SK-N-DZ (cell line): ENCODE measurements at places on chromosomes 7 and 10.

DNA sequence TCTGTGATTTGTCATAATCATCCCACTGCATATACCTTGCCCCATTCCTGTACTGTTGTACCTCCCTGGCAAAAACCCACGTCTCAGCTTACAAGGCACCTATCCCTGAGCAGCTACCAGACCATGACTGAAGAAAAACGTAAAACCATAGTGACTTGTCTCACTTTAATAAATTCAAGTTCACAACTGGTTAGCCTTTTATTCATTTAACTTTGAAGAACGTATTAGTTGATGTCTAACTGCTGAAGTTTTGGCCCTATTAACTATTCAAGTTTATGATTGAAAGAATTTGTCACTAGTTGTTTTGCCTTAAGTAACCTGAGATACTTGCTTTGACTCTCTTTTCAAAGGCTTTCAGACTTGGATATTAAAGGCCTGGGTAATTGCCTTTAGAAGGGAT, 59.7 kb downstream of the GALNT11 start:
- no peak for DNase-seq

DNA sequence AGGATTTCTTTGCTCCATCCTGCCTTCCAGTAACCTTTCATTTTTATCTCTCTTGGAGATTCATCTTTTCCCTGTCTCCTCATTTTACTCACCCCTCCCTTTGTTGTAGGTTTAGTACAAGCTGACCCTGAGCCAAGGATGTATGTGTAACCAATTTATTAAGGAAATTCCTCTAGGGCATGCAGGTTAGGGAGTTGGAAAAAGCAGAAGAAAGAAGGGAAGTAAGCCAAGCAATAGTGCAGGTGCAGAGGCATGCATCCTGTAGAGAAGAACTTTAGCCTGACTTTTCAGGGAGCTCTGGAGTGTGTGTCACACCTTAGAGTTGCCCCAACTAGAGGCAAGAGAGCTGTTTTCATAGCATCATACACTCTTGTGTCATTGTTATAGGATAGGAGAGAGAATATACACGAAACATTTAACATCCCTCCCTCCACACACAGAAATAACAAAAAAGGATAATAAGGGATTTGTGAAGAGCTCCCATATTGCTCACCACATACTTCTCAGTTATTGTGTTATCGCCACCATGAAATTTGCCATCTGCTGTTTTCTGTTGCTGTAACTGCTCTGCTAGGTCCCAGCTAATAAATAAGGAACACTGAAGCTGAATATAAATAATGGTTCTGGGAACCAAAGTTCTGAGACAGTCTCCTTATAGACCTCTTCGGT, 21.8 kb upstream of the SEMA3C start:
- no peak for DNase-seq

DNA sequence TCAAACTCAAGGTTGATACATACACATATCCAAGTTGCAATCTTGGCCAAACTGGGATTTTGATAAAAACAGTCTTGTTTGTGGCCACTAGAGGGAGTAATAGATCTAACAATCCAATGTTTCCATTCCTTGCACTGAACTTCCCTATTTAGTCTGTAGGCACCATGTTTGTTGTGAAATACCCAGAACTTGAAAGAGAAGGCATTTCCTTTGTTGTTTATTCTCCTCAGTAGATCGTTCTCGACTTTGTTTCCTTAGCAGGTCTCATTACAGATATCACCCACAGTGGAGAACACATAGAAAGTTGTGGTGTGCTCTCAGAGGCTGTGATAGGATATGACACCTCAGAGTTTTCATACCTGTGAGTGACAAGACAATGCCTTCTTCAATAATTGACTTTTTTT, 70.3 kb upstream of the MXI1 start:
- DNase-seq = peak; percentile 61

DNA sequence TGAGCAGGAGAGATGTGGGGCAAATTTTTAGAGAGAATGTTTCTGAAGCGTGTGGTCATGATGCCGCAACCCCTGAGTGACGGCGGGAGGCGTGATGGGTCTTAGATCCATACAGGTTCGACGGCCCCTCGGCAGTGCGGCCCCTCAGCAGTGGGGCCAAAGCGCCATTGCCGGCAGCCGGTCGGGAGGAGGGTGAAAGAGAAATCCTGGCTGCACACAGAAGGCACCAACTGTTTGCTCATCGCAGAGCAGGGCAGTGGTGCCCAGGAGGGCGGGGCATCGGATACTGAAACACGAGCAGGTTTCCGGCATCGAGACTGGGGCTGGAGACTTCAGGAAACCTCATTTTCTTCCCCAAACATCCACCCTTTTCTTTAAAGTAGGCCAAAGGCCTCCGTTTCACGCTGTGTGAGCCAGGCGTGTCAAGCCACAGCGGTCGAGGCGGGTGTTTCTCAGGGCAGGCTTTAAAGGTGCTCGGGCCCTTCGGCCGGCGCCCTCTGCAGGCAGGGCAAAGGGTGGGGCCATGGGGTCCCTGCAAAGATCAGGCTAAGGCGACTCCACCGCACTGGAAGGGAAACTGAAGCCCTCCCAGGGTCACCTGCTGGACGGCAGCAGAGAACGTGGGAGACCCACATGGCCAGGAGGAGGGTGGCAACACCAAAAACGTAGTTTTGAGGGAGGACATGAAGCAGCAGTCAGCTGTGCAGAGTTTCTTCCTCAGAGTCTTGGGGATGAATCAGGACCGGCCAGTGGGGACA, 42.0 kb upstream of the PPP2R2D start:
- DNase-seq = no peak

DNA sequence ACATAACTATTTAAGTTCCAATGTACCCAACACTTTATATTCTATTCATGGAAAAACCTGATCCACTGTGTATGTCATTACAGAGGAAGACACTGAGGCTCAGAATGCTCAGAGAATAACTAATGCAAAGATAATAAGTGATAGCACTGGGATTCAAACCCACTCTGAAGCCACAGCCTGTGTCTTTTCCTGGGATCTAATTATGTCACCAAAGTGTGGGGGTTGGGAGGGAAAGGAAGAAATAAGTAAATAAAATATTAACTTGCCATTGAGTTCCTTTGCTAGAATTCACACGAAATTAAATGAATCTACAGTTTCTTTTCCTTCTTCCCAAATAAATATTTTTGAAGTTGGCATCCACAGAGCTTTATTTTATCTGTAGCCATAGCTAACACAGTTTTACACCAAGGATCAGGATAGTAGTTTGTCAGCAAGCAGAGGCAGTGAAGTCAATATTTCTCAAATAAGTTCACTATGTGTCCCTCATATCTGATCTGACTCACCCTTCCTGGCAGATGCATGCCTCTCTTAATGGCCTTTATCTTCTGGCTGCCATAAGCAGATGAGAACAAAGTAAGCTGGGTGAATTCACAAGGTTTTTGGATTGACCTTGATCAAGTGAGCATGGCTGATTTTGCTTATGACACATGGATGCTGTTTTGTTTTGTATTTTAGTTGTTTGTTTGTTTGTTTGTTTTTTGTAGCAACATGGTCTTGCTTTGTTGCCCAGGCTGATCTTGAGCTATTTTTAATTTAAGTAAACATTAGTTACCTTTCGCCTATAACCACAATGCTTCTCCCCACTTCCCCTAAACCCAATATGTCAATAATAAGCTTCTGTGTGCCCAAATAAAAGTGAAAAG, 6.3 kb downstream of the RAPGEF5 start:
- peak; percentile 70 for DNase-seq

GRCh38 chr7:5693529-5693928, 87.9 kb downstream of the RNF216 start:
- DNase-seq = no peak

GRCh38 chr7:100122067-100122466, 2.6 kb downstream of the CNPY4 start:
- no peak for DNase-seq

GRCh38 chr10:30812018-30812851, 182.7 kb upstream of the LYZL2 start:
- no peak for DNase-seq

- DNase-seq = no peak
These were observed 12.4 kb downstream of the KLF6 start for GRCh38 chr10:3772361-3773171.

DNA sequence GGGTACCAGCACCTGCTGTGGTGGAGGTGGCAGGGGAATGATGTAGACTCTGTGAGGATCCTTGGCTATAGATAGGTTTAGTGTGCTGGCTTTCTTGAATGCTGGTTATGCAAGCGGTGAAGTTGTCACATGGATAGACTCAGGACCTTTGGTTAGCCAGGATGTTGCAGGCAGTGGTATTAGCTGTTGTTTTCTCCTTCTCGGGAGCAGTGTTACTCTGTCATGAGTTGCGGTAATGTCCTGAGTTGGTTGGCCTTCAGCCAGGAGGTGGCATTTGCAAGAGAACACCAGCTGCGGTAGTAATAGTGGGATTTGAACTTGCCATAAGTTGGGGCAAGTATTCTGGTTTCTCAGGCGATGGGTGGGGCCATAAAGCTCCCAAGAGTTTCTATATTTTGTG, 10.8 kb downstream of the AGK start:
- DNase-seq = no peak

DNA sequence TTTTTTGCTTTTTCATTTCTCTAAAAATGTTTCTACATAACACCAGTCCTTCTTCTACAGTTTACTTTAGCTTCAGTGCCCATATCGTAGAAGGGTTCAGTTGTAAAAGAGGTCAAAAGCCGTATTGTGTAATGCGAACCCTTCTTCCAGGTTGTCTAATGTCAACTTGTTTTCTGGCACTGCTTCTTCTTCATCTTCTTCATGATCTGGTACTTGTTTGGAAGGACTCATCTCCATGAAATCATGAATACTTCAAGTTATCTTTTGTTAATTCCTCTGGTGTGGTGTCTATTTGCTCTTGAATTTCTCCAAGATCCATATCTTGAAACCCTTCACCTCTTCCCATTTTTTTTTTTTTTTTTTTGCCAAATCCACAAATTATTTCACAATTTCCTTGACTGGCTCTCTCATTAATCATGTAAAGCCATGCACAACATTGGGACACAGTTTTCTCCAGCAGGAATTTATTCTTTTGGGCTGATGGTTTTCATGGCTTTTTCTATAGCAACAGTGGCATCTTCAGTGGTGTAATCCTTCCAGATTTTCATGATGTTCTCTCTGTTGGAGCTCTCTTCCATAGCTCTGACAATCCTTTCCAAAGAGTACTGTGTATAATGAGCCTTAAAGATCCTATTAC, 85.1 kb downstream of the CPED1 start:
- no peak for DNase-seq

DNA sequence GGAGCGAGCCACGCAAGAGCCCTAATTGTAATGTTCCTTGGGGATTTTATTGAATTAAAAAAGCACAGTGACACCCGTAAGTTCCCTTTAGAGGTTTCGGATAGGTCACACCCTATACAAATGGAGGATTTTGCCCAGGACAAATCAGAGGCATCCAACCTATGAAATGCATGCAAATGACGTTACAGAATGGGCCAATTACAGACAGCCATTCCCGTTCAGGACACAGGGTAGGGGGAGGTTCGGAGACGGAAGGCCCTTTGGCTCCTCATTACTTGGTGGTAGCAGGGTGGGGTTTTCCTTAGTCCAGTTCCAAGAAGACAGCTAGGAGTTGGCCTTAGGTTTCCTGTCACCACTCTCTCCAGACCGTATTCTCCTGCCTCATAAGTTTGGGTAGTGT, 754.1 kb downstream of the IPMK start:
- no peak for DNase-seq

GRCh38 chr10:89904755-89905154, 203.4 kb downstream of the KIF20B start:
- DNase-seq = no peak

GRCh38 chr7:130877236-130877990, 143.4 kb upstream of the KLF14 start:
- DNase-seq = no peak

- DNase-seq = no peak
These were observed 8.2 kb downstream of the TM9SF3 start for GRCh38 chr10:96578633-96579032.
